MCF 10A (cell line): ENCODE measurements at places on chromosomes 7 and 10.

DNA sequence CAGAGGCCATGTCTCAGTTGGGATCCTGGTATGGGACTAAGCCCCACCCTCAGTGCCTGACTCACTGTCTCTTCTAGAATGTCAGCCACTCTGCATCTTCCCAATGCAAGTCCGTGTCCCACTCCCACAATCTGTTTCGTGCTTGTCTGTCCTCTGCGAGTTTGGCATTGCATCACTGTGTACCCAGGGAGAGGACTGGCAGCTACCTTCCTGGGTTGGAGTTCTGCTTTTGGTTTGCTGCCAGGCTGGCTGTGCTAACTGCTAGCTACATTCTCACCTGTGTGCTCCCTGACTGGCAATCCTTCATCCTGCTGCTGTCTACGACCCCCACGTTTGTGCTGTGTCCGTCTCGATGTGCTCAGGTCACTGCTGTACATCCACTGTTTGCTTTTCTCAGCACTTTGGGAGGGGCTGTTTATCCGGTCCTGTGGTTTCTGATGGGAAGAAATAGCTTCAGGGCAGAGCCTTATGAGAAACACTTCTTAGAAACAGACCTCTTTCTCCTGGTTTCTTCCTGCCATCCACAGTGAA, 56.0 kb upstream of the GLI3 start:
- DNase-seq = peak; percentile 97

DNA sequence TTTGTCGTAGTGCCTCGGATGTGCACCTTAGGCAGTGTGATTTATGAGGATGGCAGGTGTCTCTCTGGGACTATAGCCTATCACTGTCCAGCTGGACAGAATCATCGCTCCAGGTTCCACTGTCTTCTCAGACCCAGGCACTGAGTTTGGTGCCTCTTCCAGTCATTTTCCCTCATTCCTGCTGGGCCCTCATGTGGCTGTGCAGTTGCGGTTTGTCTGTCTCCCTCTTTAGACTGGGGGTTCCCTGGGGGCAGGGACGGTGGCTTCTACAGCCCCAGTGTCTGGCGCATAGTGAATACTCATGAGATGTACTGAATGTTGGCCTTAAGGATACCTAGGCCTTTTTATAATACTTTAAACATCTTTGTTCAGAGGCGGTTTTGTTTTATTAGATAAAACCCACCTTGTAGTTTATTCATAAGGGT, 28.9 kb downstream of the CCM2 start:
- no peak for DNase-seq

DNA sequence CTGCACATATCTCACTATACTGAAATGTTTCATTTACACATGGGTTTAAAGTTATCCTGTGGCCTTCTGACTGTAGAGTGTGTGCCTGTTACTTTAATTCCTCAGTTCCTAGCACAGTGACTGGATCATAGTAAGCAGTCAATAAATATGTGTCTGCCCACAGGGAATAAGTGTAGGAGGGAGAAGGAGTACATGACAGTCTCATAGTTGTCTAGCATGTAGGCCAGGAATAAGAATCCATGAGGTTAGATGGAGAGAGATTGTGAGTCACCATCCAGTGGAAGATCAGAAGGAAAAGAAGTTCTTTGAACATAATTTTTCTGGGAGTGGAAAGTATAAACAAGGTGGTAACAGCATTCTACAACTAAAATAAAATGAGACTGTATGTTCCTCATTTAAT, 36.6 kb upstream of the SEMA3A start:
- DNase-seq = no peak

DNA sequence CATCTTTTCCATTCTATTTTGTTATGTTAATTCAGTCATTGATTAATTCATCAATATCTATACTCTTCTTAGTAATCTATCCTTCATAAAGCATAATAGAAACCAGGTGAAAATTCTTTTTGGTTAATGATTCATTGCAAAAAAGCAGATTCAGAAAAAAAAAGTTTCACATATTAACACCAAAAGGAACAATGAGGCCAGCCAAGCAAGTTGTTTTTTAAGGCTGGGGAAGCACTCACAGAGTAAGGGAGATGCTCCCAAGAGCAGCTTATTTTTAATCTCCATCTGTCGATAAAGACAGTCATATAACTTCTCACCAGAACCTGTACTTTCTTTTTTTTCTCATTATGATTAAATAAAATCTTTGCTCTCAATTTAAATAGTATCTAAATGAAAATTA, 95.8 kb downstream of the CACNA2D1 start:
- no peak for DNase-seq

DNA sequence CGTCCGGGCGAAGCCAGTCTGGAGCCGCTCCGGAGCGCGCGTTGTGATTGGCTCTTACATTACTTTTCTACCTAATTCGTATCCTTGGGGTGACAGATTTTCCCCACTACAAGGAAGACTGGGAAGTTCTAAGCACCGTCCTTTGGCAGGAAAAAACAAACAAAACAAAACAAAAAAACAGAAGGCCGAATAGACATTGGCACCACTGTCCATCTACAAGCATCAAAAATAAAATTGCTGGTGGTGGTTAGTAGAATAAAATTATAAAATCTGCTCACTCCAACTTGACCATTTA, 651 bp upstream of the SKAP2 start:
- DNase-seq = no peak

DNA sequence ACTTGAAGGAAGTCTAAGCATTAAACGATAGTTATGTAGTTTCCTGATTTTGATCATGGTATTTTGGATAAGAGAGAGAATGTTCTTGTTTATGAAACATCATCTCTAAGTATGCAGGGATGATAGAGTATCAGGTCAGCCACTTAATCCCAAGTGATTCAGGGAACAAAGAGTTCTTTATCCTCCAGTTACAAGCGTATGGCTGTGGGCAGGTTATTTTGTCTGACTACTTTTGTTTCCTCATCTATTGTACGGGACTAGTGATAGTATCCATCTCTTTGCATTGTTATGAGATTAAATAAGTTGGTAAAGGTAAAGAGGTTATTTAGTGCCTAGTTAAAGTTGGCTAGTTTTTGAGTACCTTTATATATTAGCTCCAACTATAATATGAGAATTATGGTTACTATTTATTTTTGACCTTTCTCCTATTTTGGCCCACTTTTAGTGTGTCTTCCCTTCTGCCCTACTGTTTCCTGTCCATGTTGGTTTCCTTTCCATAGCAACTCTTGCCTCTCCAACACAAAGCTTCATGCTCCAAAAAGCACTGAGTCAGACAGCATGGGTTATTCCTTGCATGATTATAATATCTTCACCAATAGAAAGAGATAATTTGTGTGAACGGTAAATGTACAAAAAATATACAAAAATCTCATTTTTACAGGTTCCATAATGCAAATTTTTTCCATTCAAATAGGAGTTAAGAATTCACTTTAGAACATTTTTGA, 65.4 kb downstream of the SP8 start:
- no peak for DNase-seq

DNA sequence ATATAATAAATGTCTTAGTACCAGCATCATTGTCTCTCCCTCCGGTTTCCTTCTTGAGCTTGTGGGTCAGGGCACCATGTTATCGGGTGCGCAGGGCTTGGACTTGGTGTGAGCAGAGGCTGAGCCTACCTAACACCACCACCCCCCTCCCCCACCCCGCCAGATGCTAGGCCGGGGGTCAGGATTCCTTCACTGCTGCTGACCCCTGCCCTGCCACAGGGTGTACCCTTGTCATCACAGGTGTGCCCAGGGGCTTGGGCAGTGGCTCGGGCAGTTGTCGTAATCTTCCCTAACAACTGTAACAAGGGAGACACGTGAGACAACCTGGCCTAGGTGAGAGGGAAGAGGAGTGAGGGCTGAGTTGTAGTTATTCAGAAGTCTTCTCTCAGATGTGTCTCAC, 12.6 kb upstream of the NFKB2 start:
- no peak for DNase-seq

- no peak for DNase-seq
These were observed 5.3 kb downstream of the CYP26C1 start for GRCh38 chr10:93065675-93066543.

DNA sequence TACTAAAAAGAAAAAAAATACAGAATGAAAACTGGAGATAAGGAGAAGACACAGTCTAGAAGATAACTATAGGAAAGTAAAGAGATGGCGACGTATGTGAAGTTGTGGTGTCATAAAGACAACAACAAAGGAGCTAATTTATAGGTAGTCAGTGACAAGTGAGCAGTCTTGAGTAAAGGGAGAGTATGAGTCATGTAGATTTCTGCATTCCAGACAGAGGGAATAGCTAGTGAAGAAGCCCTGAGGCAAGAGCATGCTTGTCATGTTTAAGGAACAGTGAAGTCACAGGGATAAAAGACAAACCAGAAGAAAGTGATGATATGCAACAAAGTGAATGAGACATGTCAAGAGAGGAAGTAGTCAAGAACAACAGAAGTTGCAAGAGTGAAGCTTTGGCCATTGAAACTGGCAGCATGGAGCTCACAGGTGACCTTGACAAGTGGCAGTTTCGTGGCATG, 2.3 kb upstream of the MIOS start:
- DNase-seq = peak; percentile 90

GRCh38 chr7:121449329-121449728, 53.2 kb upstream of the FAM3C start:
- DNase-seq = peak; percentile 6

GRCh38 chr7:5388905-5389433, 34.7 kb downstream of the TNRC18 start:
- DNase-seq = no peak

GRCh38 chr7:1555813-1556543, at the start of gene TMEM184A:
TMEM184A (minus strand) TSS chr7:1556205; CDS start chr7:1555484, 721 bp downstream.
- peak; percentile 87 for DNase-seq

DNA sequence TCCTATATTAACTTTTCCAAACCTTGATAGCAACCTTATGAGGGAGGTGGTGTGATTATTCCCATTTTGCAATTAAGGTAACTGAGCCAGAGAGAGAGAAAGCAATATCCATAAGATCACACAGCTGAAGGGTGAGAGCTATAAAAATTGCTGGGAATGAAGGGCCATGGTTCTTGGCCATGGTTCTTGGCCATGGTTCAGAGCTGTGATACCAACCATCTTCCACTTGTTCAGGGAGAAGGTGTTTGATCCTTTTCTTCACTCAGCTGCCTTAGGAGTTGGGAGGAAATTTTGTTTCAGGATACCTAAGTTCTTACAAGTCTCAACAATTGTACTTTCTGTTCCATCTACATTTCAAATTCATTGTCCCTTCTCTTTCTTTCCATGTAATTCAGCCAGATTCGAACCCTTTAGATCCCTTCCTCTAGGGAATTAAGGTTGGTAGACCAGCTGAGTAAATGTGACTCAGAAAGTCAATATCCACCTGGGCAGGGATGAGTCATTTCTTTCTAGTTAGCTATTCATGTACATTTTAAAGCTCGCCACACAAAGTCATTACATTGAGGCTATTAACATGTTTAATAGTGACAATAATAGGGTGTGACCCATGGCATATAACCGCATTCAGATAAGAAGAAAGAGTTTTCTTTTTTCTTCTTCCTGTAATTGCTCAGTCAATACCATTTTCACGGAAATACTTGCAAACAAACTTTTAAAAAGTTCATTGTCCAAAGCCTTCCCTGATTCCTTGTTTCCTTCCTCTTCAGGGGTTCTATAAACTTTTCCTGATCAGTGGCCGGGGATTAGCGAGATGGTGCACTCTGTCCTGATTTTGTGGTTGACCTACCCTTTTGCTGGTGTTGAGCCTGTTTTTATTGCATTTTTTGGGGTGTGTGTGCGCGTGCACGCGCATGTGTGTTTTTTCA, 143.4 kb downstream of the TCF7L2 start:
- DNase-seq = peak; percentile 83

DNA sequence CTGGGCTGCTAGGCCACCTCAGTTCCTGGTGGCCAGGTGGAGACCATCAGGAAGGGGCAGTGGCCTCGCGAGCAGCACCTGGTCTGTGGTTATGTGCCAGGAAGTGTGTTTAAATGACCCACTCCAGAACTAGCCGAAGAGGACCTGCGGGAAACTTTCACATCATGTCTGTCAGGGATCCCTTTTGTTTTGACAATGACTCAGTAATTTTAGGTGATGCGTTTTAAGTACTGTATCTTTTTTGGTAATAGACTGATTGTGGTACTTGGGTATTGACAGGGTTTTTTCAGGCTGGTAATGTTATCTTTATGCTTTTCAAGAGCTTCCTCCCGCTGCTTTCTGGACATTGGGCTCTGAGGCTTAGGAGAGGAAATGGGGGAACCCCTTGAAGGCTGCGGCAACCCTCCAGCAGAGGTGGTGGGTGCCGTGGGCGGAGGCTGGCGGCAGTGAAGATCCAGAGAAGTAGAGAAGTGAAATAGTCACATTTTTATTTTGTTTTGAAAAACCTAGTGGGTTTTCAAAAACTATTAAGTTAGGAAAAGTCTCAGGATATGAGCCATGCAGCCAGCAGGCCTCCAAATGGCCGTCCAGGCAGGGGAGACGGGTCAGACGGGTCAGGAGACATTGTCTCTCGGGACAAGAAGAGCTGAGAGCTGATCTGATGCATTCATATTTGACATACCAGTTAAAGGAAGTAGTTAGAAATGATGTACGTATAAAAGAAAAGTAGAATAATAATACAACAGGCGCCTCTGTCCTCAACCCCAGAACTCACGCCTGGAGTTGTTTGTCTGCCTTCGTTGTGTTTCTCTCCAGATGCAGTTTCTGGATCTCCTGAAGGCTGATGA, 27.7 kb downstream of the PPP2R2D start:
- peak; percentile 17 for DNase-seq

DNA sequence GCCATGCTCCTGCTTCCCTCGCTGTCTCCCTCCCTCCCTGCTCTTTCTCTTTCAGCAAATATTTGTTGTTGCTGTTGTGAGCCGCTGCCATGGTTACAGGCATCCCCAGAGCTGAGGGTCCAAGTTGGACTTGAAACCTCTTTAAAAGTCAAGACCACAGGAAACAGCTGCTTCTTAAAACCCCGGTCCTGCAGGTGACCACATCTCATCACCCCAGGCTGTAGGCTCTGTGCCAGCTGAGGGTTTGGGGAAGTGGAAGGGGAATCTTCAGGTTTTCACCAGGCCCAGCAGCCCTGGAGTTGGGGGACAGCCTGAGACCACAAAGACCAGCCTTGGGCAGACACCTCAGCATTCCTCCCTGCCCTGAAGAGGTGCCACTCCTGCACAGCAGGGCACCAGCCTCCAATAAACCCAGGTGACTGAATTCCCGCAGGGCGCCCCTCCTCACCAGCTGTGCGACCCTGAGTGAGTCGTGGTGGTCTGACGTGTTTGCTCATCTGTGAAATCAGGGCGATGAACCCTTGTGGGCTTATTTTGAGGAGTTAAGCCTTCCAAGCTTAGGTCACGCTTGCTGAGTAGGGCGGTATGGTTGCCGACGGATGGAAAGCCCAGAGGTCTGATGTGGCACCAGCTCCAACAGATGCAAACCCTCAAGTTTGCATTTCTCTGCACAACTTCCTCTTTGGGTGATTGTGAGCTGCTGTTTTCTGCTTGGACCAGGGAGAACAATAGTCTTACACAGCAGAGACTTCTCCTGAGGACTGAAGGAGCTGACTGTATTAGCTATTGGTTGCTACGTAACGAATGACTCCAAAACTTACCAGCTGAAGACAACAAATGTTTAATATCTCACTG, 24.8 kb downstream of the NPTX2 start:
- DNase-seq = no peak
